BJ (cell line): ENCODE measurements at places on chromosomes 6 and 20.

GRCh38 chr20:36573798-36574365 lies 485 bp downstream of the TGIF2 start:
- DNase-seq = no peak

- no peak for DNase-seq
Observed at GRCh38 chr6:6131492-6132109, 124.9 kb upstream of the NRN1 start.

- DNase-seq = no peak
Observed at GRCh38 chr6:116682334-116682712, 1.3 kb downstream of the KPNA5 start.

- DNase-seq = no peak
Observed at GRCh38 chr6:32177183-32177787, 920 bp upstream of the RNF5 start.

- no peak for DNase-seq
Observed at GRCh38 chr20:56368351-56369134, 9.8 kb downstream of the FAM210B start.

GRCh38 chr20:31723069-31723318 lies 326 bp upstream of the BCL2L1 start:
- no peak for DNase-seq

DNA sequence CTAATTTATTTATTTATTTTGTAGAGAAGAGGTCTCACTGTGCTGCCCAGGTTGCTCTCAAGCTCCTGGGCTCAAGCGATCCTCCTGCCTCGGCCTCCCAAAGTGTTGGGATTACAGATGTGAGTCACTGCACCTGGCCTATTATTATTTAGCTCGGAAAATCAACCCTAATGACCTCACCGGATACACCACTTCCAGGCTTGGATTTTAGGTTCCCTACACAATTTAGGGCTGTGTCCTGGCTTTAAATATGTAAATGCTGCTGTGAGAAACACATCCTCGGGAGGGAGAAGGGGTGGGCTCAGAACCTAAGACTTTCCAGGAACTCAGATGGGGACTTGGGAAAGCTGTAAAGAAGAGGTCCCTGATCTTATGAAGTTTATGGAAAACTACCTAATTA lies 51.0 kb upstream of the SLC32A1 start:
- no peak for DNase-seq

DNA sequence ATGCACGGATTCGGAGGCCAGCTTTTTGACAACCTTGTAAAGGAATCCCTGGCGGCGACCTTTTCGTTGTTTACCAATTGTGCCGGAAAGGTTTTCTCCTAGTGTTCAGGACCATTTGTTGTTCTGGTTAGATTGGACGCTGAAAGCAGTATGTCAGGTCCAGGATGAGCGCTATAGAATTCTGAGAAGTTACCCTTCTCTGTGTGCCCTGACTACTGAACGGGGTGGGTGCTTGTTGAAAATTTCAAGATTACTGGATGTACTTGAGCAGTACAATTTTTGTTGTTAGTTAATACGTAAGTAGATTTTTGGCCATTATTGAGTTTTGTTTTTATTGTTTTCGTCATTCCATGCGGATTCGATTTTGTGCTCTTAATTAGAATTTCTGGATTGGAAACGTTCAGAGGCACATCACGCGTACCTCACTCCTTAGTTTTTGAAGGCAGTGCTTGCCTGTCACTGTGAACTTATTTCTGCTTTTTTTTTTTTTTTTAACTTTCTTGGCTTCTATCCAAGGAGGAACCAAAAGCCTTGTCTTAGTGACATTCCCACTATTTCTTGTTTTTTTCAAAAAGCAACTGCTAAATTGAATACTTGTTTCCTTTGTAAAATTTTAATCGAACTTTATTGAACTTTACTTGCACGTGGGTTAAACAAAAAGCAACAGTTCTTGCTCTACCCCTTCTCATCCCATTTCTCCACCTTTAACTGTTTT lies 898 bp downstream of the XRN2 start:
- no peak for DNase-seq

DNA sequence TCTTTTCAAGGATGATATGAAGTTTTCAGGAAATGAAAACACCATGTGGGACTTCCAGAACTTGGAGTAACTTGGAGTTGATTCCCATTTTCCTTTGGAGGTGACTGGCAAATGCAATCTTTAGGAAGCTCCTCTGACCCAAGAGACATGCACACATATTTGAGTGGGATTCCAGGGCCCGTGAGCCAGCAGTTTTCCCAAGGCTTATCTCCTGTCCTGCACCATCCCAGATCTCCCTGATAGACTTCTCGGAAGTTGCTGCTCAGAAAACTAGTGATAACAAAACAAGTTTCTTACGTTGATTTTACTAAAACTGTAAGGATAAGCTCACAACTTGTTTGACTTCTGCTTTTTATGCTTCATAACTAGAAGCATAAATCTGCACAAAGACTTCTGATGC lies 25.6 kb downstream of the SLC35F1 start:
- DNase-seq = no peak

GRCh38 chr20:15033891-15034290 lies 696.5 kb upstream of the FLRT3 start:
- no peak for DNase-seq

- no peak for DNase-seq
Observed at GRCh38 chr20:35643045-35643444, 21.7 kb downstream of the CPNE1 start.

- no peak for DNase-seq
Observed at GRCh38 chr6:99613409-99613704, 6.7 kb downstream of the PRDM13 start.

- DNase-seq = no peak
Observed at GRCh38 chr6:106692112-106692818, 62.9 kb downstream of the QRSL1 start.

DNA sequence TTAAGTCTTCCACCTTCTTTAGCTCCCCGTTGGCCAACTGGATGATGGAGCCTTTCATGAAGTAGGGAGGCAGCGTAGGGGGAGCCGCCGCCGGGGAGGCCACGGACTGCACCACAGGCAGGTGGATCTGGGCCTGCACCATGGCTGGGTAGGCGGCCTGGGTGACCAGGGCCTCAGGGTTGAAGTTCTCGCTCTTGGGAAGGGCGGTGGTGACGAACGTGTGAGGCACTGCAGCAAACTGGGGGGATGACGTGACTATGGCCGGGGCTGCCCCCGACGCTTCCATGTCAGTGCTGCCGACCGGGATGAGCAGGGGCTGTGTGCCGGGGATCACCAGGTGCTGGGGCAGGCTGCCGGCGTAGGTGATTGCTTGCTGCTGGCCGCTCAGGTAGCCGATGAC lies 88.1 kb downstream of the GMPR start:
- DNase-seq = no peak

DNA sequence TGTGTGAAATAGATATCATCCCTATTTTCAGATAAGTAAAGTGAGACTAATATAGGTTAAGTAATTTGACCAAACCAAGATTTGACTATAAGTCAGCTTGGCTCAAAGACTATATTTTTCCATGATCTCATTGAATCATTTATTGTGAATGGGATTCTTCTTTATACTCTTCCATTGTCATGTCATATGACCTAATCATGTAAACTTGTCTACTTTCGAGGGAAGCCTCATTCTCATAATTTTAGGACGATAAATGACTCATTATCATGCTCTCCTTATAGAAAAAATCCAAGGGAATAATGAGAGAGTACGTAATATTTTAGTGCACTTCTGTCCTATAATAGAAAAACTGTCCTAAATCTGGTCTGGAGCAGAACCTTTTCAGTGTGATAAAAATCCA lies 40.9 kb upstream of the CCN6 start:
- no peak for DNase-seq

DNA sequence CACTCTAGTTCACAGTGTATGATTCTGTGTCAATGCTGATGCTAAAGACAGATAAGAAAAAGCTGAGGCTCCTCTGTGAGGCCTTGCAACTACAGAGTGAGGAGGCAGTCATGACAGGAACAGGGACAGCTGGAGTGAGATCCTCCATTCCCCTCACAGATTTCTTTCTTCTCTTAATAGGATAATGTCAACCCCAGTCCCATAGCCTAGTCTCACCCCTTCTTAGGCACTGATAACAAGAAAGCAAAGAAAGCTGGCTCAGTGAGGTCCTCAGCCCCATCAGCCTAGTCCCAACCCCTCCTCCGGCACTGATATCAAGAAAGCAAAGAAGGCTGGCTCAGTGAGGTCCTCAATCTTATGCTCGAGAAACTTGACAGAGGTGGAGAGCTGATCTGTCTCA lies 2.1 kb upstream of the PTCHD4 start:
- DNase-seq = no peak

GRCh38 chr6:37698264-37699137 lies 818 bp upstream of the MDGA1 start:
- no peak for DNase-seq

- no peak for DNase-seq
Observed at GRCh38 chr20:53480913-53481312, 112.7 kb downstream of the ZNF217 start.

GRCh38 chr6:145875496-145876211 lies 61.1 kb upstream of the FBXO30 start:
- DNase-seq = no peak

DNA sequence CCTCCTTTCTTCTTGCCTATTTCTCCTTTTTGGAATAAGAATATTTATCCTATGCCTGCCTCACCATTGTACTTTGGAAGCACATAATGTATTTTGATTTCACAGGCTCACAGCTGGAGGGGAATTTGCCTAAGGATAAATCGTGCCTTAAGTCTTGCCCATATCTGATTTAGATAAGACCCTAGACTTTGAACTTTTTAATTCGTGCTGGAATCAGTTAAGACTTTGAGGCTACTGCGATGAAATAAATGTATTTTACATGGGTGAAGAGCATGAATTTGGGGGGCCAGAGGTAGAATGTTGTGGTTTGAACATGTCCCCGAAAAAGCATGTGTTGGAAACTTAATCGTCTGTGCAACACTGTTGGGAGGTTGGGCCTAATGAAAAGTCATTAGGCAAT lies 648.8 kb downstream of the EPHA7 start:
- no peak for DNase-seq

GRCh38 chr6:29130644-29131043 lies 22.8 kb downstream of the OR2J3 start:
- no peak for DNase-seq

DNA sequence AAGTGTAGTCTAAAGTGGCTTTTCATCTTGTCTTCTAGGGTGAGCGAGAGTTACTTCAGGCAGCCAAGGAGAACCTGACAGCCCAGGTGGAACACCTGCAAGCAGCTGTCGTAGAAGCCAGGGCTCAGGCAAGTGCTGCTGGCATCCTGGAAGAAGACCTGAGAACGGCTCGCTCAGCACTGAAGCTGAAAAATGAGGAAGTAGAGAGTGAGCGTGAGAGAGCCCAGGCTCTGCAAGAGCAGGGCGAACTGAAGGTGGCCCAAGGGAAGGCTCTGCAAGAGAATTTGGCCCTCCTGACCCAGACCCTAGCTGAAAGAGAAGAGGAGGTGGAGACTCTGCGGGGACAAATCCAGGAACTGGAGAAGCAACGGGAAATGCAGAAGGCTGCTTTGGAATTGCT lies 27.1 kb downstream of the C20orf173 start:
- no peak for DNase-seq

GRCh38 chr6:148342350-148343046 lies at the start of gene SASH1:
TSS of gene SASH1 (plus strand) at chr6:148342838. CDS start at chr6:148343068, 230 bp downstream.
- no peak for DNase-seq

DNA sequence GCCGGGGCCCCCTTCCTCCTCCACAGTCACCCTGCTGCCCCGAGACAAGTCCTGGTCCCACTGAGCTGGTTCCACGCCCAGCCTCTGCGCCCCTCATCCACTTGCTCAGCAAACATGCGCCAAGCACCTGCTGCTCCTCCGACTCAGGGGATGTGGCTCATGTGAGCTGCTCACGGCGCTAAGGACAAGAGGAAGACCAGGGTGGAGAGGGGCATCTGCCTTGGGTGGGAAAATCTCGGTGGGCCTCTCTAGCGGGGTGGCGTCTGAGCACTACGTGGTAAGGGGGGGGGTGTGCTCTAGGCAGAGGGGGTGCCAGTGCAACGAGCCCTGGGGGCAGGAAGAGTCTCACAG lies 4.5 kb downstream of the LAMA5 start:
- DNase-seq = no peak

DNA sequence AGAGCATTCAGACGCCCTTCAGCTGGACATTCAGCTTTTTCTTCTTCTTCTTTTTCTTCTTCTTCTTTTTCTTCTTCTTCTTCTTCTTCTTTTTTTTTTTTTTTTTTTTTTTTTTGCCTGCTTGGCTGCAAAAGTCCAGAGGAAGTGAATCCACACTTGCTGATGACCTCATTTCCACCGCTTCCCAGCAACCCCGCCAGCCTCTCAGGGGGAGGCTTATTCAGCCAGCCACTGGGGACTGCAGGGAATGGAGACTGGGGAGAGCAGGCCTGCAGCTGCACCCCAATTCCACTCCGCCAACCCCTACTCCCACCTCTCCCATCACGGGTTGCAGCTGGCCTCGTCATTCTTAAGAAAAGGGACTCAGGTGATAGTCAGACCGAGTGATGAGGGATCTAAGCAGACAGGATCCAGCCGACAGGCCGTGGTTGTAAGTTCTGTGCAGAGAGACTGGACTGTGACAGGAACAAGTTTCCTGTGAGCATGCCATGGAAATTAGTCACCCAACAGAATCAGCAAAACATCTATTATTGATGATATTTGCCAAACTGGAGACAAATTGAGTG lies 59.0 kb upstream of the QKI start:
- no peak for DNase-seq

DNA sequence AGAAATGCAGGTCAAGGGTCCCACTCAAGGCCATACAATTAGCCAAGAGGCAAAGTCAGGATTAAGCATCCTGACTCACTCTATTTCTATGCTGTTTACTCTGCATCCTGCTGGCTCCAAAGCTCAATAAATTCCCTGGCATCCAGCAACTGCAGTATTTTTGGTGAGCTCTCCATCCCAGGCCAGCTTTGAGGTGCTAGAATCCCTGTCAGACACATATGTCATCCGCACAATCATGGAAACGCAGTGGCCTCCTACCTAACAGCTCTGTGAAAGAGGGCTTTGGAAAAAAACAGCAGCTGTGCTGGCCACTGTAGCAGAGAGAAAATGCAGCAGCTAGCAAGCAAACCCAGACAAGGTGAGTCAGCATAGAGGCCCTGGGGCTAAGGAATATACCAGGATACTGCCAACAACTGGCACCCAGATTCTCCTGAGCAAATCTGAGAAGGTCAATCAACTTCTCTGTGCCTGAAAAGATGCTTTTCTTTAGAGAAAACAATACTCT lies 58.4 kb downstream of the ANKEF1 start:
- peak; percentile 62 for DNase-seq

- no peak for DNase-seq
Observed at GRCh38 chr20:58698741-58699622, 6.4 kb downstream of the NPEPL1 start.
